ENCODE measurements at places on chromosomes 2 and 18.

- DNase-seq, result no peak
Measured at GRCh38 chr18:34647251-34647650, 62.8 kb upstream of the DTNA start.

DNA sequence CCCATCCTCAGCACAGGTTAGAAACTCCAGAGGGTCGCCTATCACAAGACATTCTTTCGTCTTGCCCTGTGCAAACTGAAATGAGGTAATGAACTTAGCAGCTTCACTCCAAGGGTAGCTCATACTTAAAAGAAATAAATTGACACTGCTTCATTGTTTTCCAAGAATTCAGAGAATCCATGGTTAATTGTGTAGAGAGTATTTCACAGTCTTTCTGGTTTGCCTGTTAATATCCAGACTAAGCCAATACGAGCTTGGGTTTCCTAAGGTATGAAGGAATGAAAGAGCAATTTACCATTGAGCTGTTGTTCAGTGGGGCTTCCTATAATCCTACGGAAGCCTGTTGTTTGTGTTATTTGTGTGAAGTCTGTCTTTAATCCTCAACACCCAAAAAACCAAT lies 58.7 kb downstream of the FAM124B start:
- DNase-seq, result no peak

DNA sequence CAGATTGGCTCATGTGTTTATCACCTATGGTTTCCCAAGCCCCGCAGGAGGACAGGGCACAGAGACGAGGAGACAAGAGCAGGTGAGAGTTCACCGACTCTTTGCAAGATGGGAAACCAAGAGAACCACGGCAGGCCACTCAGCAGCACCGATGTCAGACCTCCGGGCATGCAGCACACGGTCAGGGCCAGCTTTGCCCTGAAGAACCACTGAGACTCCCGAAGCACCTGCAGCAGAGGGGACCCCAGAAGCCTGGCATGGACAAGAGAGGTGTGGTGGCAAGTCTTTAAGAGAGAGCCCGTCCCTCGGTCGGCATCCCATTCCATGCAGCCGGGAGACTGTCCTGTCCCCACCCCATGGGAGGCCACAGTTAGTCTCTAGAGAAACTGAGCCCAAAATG lies 36.6 kb upstream of the TAF1B start:
- DNase-seq, result no peak

GRCh38 chr2:120703330-120703994 lies 32.2 kb upstream of the GLI2 start:
- no peak for DNase-seq
